ENCODE measurements at places on chromosomes 12 and 14. TPM values are rescaled to one million over a fixed set of nuclear protein-coding genes. Genes with fewer than 3 reads are reported as not detected.

Gene CHGA
- not detected for total RNA-seq

Gene B3GNT4
- under 0.01 TPM for total RNA-seq

Gene RHNO1
- total RNA-seq = 12.0 TPM

Gene TNS2
- 19.8 TPM for total RNA-seq

Gene MYBPC1
- total RNA-seq = not detected

Gene AQP2
- not detected for total RNA-seq

Gene REP15
- 1.5 TPM for total RNA-seq

Gene PNP
- 106 TPM for total RNA-seq

Data from endothelial cell of coronary artery (primary cell).